AG04449 (cell line): ENCODE measurements at places on chromosomes 7 and 10.

GRCh38 chr10:28939281-28940157, 262.2 kb downstream of the BAMBI start:
- no peak for DNase-seq

GRCh38 chr7:98836811-98837629, 32.8 kb downstream of the TMEM130 start:
- DNase-seq = no peak

DNA sequence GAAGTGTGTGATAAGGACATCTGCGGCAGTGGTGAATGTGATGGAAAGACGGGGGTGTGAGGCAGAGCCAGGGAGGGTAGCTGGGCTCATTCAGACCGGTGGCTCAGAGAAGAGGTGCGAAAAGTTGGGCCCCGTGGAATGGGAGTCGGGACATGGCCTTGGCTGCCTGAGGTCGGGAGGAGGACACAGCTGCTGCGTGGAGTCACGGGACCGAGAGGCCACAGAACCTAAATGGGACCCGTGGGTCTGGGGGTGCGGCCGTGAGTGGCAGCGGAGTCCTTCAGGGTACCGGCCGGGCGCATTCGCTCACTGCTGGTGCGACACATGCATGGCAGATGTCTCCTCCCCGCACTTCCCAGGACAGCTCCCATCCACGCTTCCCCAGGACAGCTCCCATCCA, 22.9 kb upstream of the LARP4B start:
- DNase-seq = no peak

DNA sequence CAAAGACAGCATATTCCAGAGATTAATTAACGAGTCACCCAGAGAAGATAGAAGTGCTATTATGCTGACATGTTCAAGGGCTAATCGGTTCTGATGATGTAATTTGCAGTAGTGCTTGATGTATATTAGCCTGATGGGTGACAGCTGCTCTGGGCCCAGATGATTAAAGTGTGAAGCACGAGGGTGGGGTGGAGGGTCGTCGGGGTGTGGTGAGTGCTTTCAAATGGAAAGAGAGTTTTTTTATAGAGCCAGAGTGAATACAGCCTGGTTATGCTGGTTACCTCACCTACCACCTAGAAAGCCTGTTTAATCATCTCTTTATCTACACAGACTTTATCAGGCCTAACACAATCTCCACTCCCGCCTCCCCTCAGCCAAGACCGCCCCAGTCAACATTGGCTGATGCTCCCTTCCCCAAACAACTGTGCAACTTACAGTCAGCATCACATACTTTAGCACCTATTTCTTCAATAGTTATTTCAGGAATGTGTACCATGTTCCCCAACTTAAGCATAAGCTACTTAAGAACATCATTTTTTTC, 11.5 kb upstream of the STN1 start:
- no peak for DNase-seq

GRCh38 chr10:19620811-19621210, 195.4 kb upstream of the PLXDC2 start:
- DNase-seq = no peak

- DNase-seq = no peak
Observed at GRCh38 chr10:119415536-119416503, 126.7 kb downstream of the RGS10 start.
